ENCODE measurements at places on chromosomes 5 and 9. TPM values are rescaled to one million over a fixed set of nuclear protein-coding genes. Genes with fewer than 3 reads are reported as not detected.

CATSPER3 gene
- 0.68 TPM for total RNA-seq

CCNB1 gene
- 248 TPM for total RNA-seq

TNFSF15 gene
- total RNA-seq: 0.55 TPM

DNA sequence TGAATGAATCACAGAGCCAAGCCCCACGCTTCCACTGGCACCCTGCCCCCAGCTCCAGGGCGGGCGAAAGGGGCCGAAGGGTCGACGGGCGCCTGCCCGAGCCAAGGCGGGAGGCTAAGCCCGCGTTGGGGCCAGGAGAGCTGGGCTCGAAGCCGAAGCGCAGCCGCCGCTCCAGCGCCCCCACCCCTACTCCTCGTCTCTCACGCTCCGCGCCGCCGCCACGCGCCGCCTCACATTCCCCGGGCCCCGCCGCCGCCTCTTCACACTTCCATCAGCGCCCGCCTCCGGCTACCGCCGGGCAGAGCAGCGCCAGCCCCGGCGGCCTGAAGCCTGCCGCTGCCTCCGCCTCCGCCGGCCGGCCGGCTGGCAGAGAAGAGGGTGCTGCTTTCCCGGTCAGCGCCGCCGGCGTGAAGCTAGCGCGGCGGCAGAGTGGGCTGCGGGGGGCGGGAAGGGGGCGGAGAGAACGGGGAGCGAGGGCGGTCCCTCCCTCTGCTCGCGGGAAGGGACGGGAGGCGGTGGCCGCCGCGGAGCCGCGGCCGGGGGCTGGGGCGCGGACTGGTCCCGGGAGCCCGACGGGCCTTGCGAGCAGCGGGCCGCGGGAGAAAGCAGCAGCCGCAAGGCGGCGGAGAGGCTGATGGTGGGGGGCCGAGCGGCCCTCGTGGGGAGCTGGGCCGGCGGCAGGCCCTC is at the start of gene HOMER1:
HOMER1 (minus strand) TSS at position 431 of the 687 bp plus-strand sequence. CDS start 1,360 bp downstream, outside the sequence.
- no peaks in the 10 kb centered on the region for H3K36me3 ChIP-seq
- H3K27ac ChIP-seq: peak within 1 kb of the TSS; percentile 76
- peak; percentile 81 for DNase-seq
- no peaks in the 10 kb centered on the region for H3K27me3 ChIP-seq

GRCh38 chr9:26260238-26260637 is 582.0 kb upstream of the TUSC1 start:
- peaks cover 67% of the 10 kb centered on the region for H3K4me1 ChIP-seq
- H3K4me3 ChIP-seq: peak overlapping the region; percentile 20
- no peaks in the 10 kb centered on the region for H3K27me3 ChIP-seq
- DNase-seq: no peak
- H3K27ac ChIP-seq: peak overlapping the region; percentile 91
- H3K36me3 ChIP-seq: no peaks in the 10 kb centered on the region

DNA sequence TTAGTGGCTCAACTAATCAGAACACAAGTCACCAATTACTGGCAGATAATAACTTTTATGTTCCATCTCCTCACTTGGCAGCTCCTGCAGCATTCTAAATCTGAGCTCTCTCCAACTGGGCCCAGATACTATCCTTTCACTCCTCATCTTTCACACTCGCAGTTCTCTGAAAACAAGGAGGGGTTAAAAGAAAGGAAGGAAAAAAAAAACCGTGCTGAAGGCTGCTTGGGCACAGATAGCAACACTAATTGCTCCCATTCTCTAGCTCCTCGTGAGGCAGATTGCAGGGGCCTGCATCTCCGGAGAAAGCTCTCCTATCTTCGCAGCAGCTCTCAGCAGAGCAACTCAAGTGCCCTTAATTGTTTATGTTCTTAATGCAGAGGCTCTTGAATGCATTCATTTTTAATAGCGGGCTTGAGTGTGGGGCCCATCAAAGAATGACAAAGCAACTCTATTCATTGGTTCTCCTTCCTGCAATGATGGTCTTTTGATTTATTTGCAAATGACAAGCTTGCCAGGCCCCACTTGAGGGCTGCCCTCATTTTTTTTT is 23.9 kb downstream of the TLE1 start:
- H3K36me3 ChIP-seq: peaks cover 32% of the 10 kb centered on the region
- DNase-seq: no peak
- H3K27ac ChIP-seq: no peak overlapping the region
- no peaks in the 10 kb centered on the region for H3K4me1 ChIP-seq

- no peak for DNase-seq
- no peak overlapping the region for H3K27ac ChIP-seq
- no peaks in the 10 kb centered on the region for H3K36me3 ChIP-seq
- peaks cover 74% of the 10 kb centered on the region for H3K27me3 ChIP-seq
- no peak overlapping the region for H3K4me3 ChIP-seq
- H3K4me1 ChIP-seq: no peaks in the 10 kb centered on the region
These were observed 200.6 kb upstream of the IRX1 start for GRCh38 chr5:3394891-3395599.

DNA sequence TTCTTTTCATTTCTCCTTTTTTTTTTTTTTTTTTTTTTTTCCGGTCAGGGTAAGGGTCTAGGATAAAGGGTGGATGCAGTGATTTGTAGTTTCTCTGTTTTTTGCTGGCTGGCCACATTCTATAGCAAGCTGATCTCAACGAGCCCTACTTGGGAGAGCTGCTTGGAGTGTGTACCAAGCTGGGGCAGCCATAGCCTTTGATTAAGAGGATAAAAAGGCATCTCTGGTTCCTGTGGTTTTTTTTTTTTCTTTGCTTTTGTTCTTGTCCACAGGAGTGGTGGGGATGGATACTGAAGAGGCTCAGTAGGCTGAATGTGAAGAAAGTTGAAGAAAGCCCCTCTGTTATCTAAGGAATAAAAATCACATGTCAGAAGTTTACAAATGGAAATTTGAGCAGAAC is 955.3 kb upstream of the WWC1 start:
- H3K4me1 ChIP-seq: no peaks in the 10 kb centered on the region
- no peak for DNase-seq
- H3K4me3 ChIP-seq: no peak overlapping the region
- H3K36me3 ChIP-seq: no peaks in the 10 kb centered on the region
- H3K27me3 ChIP-seq: no peaks in the 10 kb centered on the region

DNA sequence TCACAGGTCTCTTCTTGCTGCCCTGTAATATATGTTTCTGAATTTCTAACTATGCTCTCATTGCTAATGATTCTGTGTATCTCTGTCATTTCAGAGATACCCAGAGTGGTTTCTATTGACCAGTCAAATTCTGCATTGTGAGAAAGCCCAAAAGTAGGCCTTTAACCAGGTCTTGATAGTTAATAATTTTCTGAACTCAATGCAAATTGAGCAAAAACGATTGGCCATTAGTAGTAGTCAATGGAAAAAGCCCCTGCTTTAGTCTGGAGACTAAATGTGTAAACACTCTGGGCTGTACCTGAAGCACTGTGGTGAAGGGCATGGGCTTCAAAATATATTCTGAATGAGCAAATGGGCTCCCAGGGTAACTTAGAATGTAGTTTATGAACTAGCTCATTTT is 307.6 kb downstream of the ARL15 start:
- H3K27me3 ChIP-seq: no peaks in the 10 kb centered on the region
- DNase-seq: no peak
- H3K27ac ChIP-seq: no peak overlapping the region
- no peak overlapping the region for H3K4me3 ChIP-seq

Data from PC-9 (cell line).